ENCODE measurements at places on chromosomes 16 and 17.

DNA sequence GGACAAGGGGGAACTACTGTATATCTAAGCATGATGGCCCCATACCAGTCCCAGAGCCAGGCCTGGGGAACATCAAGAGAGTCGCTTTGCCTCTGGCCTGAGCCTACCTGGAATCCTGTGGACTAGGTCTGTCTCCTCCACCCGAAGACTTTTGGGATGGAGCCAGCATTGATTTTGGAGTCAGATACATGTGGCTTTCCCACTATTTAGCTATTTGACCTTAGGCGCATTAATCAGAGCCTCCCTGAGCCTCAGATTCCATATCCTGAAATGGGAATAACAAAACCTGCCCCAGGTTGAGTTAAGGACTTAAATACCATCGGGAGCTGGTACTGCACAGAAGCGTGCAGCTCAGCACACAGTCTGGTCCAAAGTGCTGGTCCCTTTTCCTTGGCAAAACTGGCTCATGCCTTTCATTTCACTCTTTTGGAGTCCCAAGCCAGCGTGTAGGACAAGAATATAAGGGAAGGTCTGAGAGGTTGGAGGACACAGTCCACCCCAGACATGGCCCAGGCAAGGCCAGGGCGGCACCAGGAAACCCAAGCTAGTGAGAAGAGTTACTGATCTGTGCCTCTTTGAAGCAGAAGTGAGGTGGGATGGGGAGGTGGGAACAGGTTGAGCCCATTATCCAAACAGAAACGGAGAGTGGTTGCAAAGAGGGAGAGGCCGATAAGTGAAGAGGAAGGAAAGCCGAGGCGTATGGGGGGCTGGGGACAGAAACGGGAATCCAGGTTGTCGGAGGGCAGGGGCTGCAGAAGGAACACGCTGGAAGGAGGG, 986 bp downstream of the FA2H start:
- DNase-seq = no peak

- DNase-seq = no peak
These were observed 28.9 kb downstream of the FAM20A start for GRCh38 chr17:68572138-68572842.

DNA sequence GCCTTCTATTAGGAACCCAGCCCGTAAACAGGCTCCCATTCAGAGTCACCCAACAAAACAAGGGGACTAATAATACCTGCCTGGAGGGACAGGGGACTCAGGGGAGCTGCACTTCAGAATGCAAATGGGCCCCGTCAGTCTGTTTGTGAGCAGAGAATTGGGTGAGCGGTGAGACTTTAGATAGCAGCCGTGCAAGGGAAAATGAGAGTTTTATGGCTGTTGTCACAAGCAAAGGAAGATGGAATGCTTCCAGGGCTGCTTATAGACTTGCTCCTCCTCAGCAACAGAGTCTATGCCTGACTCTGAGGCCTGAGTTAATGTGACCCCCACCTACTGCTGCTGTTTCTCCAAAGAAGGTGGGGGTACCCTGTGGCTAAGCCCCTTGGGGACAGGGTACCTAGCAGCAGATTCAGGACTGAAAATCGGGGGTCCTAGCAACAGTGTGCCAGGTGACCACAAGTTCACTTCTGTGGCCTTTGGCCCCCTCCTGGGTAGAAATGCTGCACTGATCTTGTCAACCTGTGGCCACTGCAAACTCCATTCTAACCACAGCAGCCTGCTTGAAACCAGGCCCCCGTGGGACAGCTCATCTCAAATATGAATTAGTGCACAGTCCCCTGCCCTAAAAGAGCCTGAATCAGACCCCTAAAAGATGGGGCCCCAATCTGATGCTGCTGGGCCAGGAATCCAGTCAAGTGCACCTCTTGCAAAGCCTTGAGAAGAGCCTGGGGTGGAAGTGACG, 126.4 kb downstream of the C16orf78 start:
- no peak for DNase-seq

DNA sequence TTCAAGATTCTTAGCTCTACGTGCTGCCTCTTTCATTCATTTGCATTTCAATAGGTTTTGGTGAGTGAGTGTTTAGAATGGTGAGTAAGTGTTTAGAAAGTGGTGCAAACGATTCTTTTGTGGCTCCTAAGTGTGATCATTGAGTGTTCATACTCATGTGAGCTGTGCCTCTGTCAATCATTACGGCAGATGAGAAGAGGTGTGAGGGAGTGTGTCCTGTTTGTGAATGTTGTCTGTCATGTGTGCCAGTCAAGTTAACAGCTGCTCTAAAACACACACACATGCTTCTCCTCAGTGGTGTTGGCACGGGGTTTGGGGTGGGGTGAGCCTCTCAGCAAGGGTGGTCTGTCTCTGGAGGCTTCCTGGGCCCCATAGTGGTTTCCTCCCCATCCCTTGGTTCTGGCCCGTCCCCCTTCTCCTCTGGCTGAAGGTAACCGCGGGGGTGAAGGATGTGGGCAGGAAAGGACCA, 11.4 kb downstream of the MYL4 start:
- no peak for DNase-seq

DNA sequence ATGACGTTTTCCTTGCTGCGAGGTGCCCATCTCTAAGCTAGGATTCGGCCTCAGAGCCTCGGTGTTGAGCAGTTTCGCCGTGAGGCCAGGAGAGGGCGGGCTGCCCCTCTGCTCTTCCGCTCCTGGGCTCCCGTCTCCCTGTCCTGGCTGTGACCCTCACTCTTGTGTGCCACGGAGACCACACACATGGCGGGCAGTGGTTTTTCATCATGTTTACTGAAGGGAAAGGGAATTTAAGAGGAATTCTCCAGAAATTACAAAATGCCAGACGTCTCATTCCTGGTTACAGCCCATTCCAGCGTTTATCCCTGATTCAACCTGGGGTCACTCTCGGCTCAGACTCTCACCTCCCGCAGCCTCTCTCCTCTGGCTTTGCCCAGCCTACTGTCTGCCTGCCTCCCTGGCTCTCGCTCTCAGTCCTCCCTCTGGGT, 96.8 kb upstream of the ELAC2 start:
- DNase-seq = no peak

DNA sequence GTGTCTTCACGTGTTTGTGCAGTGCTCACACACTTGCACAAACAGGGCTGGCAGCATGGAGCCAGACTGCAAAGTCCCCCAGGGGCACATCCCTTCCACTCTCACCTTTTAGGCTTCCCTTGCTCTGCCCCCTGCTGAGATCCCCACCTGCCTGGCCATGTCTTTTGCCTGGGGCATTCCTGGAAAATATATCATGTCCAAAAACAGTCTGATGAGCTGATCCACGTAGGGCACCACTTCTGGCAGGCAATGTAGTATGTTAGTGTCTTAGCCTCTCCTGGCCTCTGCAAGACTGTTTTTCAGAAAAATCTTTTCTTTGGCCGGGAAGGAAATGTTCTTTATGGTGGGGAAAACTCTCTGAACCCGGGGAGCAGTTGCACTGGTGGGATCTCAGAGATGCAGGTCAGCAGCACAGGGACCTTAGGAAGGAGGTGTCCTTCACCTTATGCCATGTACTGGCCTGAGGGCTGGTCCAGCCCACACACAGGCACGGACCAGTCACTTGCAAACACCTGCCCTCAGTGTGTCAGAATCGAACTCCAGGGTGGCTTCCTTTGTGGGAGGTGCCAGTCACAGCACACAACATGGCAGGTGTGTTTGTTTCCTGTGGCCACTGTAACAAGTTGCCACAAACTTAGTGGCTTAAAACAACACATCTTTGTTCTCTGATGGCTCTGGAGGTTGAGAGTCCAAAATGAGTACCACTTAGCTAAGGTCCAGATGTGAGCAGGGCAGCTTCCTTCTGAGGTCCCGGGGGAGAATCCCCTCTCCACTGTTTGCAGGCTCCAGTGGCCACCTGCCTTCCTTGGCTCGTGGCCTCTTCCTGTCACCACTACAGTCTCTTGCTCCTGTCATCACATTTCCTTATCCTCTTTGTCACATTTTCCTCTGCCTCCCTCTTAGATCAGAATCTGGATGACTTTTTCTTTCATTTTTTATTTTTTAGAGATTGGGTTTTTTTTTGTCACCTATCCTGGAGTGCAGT, 46.6 kb downstream of the MPRIP start:
- DNase-seq = no peak

DNA sequence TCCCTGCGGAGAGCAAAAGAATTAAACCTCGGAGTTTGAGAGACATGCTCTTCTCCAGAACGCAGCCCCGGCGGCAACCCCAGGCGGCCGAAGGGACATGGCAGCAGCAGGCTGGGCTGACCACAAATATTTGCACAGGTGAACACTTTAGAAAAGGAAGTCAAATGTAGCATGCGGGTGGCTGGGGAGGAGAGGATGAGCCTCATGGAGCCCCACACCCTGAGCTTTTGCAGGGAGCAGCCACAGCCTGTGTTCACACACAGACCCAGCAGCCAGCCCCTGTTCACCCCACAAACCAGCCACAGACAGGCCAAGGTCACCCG, 17.8 kb downstream of the HS3ST6 start:
- no peak for DNase-seq

- DNase-seq = no peak
These were observed 621 bp downstream of the CEP95 start for GRCh38 chr17:64507413-64507782.

DNA sequence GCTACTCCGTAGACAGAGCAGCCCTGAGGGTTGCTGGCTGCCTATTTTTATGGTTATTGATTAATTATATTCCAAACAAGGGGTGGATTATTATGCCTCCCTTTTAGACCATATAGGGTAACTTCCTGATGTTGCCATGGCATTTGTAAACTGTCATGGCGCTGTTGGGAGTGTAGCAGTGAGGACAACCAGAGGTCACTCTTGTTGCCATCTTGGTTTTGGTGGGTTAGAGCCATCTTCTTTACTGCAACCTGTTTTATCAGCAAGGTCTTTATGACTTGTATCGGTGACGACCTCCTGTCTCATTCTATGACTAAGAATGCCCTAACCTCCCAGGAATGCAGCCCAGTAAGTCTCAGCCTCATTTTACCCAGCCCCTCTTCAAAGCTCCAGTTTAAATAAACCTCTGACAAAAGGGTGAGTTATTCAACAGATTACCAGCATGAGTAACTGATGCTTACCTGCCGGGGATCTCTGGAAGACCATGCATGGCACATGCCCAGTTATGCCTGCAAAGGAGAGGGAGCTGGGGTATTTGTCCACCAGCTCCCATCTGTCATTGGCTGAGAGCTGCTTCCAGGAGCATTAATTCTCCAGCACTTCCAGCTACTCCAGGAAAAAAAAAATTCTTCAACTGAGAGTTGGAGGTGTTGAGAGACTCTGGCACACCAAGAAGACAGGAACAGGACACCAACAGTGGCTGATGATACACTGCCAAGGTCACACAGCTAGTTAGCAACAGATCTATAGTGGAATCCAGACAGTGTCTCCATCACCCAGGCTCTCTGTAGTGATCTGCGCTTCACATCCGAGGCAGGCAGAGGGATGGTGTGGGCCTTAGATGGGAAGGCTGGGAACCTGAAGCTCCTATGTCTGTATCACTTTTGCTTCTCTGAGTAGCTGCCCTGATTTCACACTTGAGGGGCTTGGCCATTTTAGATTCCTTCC, 36.6 kb upstream of the IL21R start:
- no peak for DNase-seq

- no peak for DNase-seq
These were observed 9.3 kb downstream of the GAS2L2 start for GRCh38 chr17:35743626-35744328.

GRCh38 chr16:19874851-19875546, 9.6 kb downstream of the GPRC5B start:
- DNase-seq = no peak

DNA sequence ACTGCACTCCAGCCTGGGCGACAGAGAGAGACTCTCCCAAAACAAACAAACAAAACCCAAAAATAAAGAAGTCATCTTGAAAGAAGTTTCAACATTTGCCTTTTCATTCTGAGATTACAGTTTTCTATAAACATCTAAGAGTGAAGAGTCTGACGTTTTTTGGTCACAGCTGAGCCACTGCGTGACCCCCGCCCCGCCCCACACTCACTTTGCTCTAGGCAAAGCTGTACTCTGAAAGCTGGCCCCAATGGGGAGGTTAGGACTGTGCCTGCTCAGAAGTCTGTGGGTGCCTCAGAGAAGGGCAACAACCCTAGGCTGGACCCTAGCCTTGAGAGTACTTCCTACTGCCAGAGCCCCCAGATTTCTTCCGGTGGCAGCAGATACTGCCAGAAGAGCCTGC, 19.3 kb downstream of the CYB5D2 start:
- DNase-seq = no peak

DNA sequence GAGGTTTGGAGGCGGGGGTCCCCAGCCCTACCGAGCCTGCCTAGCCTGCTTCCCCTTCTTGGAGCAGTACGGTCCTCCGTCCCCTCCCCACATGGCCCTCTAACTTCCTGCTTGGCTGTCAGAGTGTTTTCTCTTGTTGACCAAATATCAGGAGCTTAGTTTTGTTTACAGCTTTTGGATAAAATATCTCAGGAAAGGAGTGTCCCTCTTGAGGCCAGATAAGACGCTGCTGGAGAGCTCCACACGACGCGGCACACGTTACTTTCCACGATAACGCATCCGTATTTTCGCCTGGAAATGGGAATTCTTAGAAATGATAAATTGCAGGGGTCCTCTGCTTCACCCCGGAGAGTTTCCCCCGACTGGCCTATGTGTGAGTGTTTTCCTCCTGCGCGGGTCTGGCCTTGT, 182.9 kb downstream of the MAF start:
- DNase-seq = no peak

GRCh38 chr16:10517868-10518267, 62.5 kb downstream of the EMP2 start:
- no peak for DNase-seq

DNA sequence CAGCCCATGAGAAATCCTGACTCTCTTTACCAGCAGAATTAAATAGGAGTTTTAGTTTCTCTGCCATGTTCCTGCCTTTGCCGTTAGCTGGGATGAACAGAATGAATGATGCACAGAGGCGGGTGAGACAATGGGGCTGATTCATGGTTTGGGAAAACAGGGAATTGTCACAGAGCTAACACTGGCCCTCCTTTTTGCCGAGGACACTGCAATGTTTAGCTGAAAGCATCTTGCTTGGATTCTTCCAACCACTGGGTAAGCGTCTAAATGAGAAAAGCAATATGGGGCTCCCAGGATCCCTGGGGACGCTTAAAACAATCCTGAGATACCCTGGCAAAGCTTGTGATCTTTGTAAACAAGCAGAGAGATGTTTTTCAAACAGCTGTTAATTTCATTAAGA, 12.8 kb upstream of the PAFAH1B1 start:
- DNase-seq = no peak

- DNase-seq = peak; percentile 66
These were observed 5.3 kb downstream of the NEURL4 start for GRCh38 chr17:7323731-7324437.

- no peak for DNase-seq
These were observed 462.0 kb downstream of the CDH11 start for GRCh38 chr16:64659866-64660265.

DNA sequence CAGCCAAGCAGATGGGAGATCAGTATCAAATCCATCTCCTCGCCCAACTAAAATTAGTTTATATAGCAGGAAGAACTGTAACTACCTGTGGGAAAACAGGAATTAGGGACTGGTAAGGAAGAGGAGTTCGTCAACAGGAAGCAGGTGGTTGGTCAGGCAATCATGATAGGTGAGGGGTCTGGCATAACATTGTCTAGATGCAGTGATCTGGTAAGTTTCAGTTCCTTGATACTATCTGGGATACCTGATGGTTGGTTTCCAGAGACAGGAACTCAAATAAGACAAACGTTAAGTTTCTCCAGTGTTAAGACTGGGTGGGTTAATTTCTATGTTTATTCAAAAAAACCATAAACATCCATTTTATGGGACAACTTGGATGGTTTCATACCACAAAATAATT, 53.8 kb downstream of the CEP112 start:
- no peak for DNase-seq

- DNase-seq = no peak
These were observed 230.5 kb upstream of the CACNG5 start for GRCh38 chr17:66604376-66604775.

Data from T-helper 9 cell (primary cell).